ENCODE measurements at places on chromosomes 7 and 10.

- DNase-seq = no peak
These were observed 104.5 kb downstream of the NRCAM start for GRCh38 chr7:108351729-108352131.

GRCh38 chr7:14294637-14295036 lies 305.2 kb upstream of the ETV1 start:
- no peak for DNase-seq

DNA sequence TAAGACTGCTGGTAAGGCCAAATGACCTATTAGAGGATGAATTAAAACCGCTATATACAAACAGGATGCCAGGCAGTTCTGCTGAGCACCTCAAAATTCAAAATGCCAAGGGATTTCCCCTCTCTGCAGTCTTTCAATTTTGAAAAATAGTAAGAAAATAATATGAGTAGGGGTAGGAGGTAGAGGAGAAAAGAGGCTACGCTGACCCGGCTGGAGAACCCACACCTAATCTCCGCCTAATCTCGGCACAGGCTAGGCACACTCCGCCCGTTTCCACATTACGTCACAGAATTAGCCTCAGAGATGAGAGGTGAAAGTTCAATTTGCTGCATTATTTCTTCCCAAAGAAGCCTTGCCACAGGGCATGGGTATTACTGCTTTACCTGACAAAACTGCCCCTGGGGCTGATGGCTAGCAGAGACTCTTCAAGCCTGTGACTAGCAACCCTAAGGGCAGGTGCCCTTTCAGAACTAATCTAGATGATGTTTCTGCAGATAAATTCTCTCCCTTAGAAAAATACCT lies 21.3 kb upstream of the SPOCK2 start:
- DNase-seq = no peak

DNA sequence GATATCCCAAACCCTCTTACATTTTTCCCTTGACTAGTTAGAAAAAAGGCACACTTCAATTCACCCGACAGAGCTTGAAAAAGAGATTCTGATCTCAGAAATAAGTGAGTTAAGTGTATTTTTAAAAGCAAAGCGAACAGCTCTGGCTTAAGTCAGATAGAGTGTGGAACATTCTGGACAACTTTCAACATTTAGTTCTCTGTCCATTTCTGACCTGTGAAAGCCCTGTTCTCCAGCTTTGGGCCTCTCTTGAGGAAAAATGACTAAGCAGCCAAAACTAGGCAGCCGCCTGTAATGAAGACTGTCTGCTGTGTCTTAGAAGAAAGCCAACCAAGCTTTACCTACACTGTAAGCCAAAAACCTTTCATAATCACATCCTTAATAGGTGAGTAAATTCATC lies 50.5 kb downstream of the CDK6 start:
- DNase-seq = no peak

GRCh38 chr10:132607491-132607890 lies 69.9 kb downstream of the INPP5A start:
- DNase-seq = no peak
